IPS DF 19.7 (cell line): ENCODE measurements at places on chromosomes 7 and 10.

- DNase-seq, result no peak
These were observed 28.6 kb upstream of the NRP1 start for GRCh38 chr10:33363106-33363505.

- no peak for DNase-seq
These were observed 167.5 kb upstream of the NAMPT start for GRCh38 chr7:106452031-106452851.

DNA sequence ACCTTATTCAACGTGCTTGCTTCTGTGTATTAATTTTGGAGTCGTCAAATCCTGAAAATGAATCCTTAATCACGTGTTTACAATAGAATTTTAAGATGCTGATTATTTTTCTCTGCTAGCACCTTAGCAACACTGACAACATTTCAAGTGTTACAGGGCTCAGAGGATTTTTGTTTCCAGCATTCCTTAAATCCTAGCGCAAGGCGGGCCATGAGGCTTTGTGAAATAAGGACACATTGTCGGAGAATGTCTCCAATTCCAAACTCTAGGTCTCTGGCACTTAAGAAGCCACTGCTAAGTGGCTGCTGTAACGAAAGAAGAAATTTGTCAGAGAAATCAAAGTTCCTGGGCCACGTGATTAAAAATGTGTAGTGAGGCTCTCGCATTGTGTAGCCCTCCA lies 390.9 kb upstream of the CELF2 start:
- no peak for DNase-seq

DNA sequence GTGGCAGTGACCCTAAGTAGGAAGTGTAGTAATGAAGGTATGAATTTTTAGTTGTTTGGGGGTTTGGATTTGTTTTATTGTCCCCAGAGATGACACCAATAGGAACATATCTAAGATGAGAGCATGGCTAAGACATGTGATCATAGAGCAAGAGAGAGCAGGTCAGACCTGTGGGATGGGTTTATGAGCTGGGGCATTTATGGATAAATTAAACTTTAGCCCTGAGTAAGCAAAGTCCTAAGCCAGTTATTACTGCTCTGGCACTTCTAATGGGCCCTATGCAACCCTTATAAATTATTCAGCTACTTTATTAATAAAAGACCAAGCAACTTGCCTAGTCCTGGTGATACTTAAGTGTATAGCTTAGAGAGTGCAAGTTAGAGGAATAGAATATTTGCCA lies 85.1 kb downstream of the LRRC4 start:
- no peak for DNase-seq

DNA sequence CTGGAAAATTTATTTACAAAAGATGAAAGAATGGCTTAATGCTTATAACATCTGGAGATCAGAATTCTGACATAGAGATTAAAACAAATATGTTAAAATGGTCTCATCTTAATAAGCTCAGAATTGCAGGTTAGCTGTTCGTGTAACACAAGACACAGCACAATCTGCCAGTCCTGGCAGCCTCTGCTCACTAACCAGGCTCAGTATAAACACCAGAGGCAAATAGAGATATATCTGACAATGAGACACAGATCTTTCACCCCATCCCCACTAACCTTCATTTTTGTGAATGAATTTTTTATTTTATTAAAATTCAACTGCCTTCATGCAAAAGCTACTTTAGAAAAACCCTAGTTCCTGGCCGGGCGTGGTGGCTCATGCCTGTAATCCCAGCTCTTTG lies 51.8 kb downstream of the RELN start:
- no peak for DNase-seq

GRCh38 chr10:53638006-53638405 lies 865.4 kb upstream of the MBL2 start:
- no peak for DNase-seq

GRCh38 chr7:155530601-155531000 lies 15.8 kb downstream of the CNPY1 start:
- no peak for DNase-seq

GRCh38 chr7:55533050-55533728 lies 39.1 kb downstream of the VOPP1 start:
- DNase-seq, result no peak

GRCh38 chr10:132069122-132069848 lies 3.5 kb downstream of the JAKMIP3 start:
- DNase-seq, result no peak

DNA sequence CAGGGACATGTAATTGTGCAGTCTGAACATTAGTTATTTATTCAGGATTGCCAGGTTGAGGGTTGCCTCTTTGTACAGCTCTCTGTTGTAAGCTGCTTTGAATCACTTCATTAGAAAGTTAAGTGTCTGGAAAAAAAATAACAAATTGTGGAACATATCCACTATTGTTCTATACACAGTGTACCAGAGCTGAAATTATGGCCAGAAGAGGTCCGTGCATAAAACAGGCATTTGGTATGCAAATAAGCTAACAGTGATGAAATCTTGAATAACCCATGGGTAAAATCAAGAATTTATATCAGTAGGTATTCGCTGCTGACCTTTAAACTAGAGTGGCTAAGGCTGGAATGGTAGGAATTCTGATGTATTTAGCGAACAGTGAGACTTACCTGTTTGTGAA lies 152.1 kb downstream of the LHFPL3 start:
- DNase-seq, result no peak

- no peak for DNase-seq
These were observed 69.5 kb downstream of the CDK13 start for GRCh38 chr7:40019558-40019957.

DNA sequence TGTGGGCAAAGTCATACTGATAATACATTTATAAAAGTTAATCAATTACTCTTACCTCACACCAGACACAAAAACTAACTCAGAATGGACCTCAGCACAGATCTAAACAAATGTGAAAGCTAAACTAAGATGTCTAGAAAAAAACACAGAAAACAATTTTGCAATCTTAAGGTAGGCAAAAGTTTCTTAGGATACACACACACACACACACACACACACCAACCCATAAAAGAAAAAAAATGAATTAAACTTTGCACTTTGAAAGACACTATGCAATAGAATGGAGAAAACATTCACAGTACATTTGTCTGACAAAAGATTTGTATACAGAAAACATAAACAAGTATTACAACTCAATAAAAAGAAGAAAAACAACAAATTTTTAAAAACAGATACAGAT lies 70.8 kb upstream of the ZNRF2 start:
- DNase-seq, result no peak

- no peak for DNase-seq
These were observed 250.9 kb downstream of the SFMBT2 start for GRCh38 chr10:7159928-7160327.

DNA sequence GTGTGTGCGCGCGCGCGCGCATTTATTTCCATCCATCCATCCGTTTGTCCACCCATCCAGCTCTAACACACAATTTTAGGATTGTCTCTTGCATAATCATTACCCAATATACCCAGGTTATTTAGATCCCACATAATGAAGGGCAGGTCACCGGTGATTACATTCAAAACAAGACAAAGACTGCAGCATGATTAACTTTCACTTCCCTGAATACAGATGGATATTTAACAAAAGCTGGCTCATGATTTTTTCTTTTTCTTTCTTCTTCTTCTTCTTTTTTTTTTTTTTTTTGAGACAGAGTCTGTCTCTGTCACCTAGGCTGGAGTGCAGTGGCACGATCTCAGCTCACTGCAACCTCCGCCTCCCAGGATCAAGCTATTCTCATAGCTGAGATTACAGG lies 86.2 kb downstream of the SH3PXD2A start:
- DNase-seq, result no peak

GRCh38 chr7:127478024-127478355 lies 85.5 kb upstream of the ZNF800 start:
- no peak for DNase-seq

- no peak for DNase-seq
These were observed 64.4 kb downstream of the ENTPD1 start for GRCh38 chr10:95820363-95820762.

DNA sequence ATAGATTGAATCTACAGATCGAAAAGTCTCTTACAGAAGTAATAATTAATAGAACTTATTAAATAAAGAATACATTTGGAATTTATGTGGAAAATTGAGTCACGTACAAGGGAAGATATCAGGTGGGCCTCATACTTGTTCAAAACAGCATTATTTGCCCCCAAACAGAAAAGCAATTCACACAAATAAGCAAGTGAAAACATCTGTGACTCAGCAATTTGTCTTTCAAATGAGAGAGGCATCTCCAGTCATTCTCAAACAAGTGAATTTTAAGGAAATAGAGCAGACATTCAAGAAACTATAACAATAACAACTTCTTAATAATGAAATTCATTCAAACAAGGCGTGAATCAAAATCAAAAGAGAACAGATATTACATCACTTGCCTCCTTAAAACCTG lies 50.1 kb downstream of the SEMA3A start:
- no peak for DNase-seq

GRCh38 chr10:452512-453426 lies 236.7 kb downstream of the DIP2C start:
- DNase-seq, result no peak

DNA sequence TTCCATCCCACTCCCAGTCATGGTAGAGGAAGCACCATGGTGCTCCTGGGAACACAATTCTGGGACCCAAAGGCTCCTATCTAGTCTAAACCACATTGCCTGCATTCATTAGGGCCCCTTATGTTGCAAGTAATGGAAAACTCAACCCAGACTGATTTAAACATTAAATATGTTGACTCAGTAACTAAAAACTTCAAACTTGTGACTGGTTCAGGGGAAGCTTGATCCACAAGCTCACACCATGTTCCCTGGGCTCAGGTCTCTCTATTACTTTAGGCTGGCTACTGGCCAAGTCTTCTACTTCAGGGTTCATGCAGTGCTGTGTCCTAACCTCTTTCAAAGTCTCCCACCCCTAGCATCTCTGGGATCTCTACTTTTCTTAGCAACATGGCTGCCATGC lies 13.1 kb downstream of the WNT16 start:
- DNase-seq, result no peak

GRCh38 chr10:121865554-121865953 lies 62.3 kb downstream of the ATE1 start:
- DNase-seq, result no peak

GRCh38 chr10:85212526-85212925 lies 884.1 kb downstream of the CCSER2 start:
- no peak for DNase-seq

DNA sequence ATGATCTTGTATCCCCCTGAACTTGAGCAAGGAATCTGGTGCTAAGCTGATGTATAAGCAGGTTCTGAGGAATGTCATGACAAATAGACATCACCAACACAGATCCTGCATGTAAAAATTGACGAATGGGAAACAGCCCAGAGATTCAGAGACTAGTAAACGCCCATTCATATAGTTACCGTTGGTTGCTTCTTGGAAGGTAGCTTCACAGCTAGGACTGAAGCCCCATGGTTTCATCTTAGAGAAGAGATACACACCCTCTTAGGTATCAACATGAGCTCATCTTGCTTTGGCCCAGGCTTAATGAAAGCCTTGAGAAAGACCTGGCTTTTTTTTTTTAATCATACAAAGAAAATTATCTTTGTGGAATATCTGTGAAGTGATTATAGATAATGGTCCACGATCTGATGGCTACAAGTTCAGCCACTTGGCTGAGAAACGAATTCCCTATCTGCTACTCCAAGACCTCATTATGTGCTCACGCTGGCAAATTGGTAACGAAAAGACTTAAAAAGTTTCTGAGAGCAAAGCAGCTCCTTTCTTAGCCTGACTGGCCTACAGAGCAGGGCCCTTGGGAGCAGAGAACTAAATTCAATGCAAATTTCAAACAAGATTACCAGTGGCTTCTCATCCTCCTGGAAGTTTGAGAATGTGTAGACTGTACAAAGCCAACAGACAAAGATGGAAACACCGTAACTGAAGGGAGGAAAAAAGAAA lies 181.1 kb downstream of the NRP1 start:
- DNase-seq, result no peak

GRCh38 chr7:55086413-55087201 lies 67.8 kb downstream of the EGFR start:
- DNase-seq, result no peak

- no peak for DNase-seq
These were observed 55.1 kb downstream of the IFIT5 start for GRCh38 chr10:89469517-89469916.

DNA sequence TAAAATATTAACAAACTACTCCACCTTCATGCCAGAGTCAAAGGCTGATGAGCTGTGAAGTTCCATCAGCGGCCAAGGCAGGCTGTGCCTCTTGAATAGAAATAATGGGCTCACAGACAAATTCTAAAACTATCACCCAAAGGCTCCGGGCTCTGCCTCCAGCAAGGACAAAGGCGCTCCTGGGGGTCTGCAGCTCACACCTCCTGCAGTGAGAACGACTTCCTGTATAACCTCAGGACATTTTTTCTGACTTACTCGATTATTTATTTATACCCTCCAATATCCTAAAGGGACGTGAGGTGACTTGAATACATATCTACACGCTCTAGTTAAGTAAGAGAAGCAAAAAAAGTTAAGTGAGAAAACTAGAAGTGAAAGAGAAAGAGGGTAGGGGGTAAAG lies 500.7 kb downstream of the CCSER2 start:
- DNase-seq, result no peak

DNA sequence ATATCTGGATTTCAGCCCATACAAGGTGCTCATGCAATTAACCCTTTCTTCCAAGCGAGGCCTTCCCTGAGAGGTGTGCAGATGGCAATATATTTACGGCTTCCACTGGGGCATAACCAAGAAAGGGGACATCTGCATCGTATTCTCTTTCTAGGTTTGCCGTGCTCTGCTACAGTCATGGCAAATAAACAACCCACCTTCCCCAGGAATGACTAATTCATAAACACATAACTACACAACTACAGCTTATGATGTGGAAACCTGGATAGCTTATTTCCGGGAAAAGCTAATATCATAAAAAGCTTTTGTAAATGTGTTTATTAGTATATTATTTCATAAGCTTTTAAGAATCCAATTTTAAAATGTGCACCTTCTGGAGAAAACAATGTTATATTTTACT lies 120.0 kb downstream of the CAMK1D start:
- DNase-seq, result no peak

DNA sequence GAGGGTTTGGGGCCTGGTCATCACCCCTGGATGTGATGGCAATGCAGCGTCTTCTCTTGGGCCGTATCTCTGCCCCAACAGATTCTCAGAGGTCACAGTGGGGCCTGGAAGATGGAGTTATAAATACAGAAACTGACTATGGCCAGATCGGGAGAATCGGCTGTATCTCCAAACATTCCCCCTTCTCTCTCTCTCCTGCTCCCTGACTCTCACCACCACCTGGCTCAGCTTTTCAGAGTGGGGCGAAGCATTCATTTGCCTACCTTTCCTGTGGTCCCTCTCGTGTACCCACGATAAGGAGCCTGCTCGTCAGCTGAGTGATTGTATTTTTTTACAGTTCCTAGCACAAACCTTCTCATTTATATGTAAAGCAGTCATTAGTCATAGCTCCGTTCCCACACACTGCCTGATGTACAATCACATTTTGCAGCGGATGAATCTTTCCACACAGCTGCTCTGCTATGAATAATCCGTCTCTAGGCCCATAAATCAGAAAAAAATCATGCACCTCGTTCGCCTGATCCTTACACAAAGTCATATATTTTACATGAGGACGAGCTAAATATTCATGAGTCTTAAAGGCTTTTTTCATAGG lies 23.2 kb upstream of the BTRC start:
- DNase-seq, result no peak

- no peak for DNase-seq
These were observed 222.3 kb downstream of the PHTF2 start for GRCh38 chr7:78020874-78021249.
